ENCODE measurements at places on chromosomes 1 and 21.

DNA sequence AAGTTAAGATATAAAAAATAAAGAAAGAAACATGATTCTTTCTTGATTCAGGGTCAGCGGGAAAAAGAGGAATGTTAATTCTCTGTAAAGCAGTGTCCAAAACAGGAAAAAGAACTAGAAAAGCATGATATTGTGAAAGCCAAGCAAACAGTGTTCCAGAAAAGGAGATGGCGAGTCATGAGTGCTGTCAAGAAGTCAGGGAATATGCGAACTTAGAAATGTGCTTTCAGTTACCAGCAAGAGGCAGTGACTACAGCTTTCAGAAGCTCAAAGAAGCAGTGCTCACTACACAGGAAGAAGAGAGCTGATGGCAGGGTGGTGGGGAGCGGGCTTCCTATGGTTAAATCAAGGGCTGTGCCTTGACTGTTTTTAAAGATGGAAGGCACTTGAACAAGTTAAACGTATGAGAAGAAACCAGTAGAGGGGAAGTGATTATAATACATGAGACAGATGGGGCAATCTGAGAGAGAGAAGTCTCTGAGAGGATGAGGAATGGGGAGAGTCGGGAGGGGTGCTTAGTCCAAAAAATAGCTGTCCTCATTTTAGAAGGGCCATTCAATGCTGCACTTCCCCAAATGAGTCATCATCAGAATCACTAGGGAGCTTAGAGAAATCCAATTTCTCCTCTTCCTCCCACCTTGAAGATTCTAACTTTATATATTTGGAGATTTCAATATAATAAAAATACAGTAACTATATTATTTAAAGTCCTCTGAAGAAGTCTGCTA, 90.4 kb downstream of the KCNK1 start:
- DNase-seq: no peak

GRCh38 chr1:41700986-41701535, 216.6 kb upstream of the EDN2 start:
- DNase-seq: no peak

DNA sequence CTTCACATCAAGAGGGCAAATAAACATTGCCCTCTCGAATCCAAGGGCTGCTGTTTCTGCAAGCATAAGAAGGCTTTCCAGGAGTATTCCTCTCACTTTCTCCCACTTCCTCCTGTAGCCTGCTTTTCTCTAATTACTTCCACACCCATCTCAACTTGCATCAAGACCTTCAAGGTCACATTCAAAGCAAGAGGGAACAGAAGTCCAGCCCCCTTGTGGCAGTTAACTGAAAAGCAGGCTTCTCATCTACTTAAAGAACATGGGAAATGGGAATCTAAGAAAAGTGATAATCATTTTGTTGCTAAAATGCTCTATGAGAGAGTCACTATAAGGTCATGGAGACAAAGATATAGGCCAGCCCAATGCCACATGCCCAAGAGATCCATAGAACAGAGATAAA, 874.4 kb downstream of the KCNT2 start:
- DNase-seq: no peak

GRCh38 chr1:24952413-24952841, 22.4 kb upstream of the RUNX3 start:
- no peak for DNase-seq

- DNase-seq: no peak
These were observed 8.1 kb upstream of the HNRNPR start for GRCh38 chr1:23352096-23352695.

Data from activated naive CD8-positive, alpha-beta T cell treated with anti-CD3 and anti-CD28 coated beads for 36 hours (primary cell).